NCI-H1417 (cell line): ENCODE measurements at places on chromosomes 11 and 22.

- DNase-seq: no peak
Observed at GRCh38 chr11:31847761-31848160, 36.6 kb upstream of the PAX6 start.

DNA sequence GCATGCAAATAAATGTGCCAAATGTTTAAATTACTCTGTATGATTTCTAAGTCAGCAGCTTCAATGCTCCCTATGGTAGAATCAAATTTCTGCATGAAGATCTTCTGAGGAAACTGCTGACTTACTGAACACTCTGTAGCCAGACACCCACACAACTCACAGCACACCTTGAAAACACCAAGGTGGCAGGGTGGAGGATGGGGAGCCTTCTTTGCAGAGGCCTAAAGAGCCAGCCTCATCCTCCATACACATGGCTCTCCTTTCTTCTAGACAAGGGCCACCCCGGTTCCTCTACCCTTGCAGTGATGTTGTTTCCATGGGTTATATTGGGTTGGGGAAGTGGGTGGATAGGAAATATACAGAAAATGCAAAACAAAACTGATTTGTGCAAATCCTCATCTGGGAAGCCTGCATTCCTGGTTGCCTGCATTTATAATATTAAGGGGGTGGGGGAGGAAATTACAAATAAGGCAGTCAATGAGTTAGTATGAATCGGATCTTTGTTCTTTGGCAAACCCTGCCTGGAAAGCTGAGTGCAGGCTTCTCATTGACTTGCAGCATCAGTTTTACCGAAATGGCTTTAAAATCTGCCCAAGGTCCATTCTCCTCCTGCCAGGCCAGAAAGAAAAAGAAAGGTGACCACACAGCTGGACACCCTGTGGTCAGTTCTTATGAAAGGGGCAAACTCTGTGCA is 15.8 kb upstream of the ETS1 start:
- no peak for DNase-seq

GRCh38 chr11:31664129-31664528 is 147.0 kb downstream of the PAX6 start:
- no peak for DNase-seq

DNA sequence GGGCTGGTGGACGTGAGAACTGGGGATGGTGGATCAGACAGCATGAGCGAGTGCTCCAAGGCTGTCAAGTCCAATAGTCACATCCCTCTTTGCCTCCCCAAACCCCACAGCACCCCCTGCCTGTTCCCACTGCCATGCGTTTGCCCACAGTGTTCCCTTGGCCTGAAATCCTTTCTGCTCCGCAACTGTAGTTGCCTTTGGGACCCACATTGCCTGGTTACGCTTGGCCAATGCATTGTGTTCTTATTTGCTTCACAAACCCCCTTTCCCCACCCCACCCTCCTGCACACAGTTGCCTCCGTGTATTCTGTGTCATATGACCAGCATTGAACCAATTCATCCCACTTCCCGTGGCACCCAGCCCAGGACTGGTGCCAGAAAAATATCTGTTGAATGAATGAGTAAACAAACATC is 2.1 kb upstream of the KIAA0930 start:
- peak; percentile 2 for DNase-seq

DNA sequence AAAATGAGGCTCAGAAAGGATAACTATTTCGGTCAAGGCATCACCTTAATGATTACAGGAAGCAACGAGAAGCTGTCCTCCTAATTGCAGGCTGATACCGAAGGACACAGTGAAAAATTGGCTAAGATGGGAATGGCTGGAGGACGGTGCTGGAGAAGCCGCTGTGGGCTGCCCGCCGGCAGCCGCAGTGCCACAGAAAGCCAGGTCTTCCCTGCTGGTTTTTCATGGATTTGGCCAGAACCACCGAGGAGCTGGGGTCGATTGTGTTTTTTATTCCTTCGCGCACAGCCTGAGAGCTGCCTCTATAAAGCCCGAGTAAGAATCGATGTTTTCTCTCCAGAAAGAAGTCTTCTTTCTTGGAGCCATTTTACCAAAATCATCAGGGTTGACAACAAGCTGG is 1484.2 kb downstream of the BRD1 start:
- no peak for DNase-seq

DNA sequence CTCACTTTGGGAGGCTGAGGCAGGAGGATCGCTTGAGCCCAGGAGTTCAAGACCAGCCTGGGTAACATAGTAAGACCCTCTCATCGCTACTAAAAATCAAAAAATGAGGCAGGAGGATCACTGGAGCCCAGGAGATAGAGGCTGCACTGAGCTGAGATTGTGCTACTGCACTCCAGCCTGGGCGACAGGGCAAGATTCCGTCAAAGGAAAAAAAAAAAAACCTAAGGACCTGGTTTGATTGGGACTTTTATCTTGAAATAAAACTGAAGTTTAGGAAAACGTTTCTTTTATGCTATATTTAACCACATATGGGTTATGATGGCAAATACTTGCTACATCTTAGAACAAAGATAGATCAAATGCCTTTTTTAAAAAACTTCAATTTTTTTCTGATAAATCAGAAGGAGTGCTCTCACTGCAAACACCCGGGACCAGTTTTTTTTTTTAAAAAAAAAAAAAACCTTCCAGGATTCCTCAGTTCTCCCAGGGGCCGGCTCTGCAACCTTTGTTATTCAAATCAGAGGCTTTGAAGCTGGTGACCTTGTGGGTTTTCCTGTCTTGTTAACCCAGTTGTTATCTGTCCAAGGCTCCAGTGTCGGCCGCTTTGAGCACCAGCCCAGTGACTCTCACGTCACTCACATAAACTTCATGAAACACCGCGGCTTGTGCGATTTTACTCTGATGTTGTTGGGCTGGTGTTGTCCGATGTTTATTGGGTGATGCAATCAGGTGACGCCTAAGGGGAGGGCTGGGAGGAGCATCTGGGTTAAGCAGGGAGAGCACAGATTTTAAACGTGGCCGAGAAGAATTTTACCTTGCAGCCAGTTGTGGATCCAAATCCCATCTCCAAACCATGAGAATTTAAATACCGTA is 24.7 kb upstream of the SLC22A12 start:
- peak; percentile 88 for DNase-seq

GRCh38 chr11:33773404-33773986 is 825 bp downstream of the FBXO3 start:
- DNase-seq: no peak

DNA sequence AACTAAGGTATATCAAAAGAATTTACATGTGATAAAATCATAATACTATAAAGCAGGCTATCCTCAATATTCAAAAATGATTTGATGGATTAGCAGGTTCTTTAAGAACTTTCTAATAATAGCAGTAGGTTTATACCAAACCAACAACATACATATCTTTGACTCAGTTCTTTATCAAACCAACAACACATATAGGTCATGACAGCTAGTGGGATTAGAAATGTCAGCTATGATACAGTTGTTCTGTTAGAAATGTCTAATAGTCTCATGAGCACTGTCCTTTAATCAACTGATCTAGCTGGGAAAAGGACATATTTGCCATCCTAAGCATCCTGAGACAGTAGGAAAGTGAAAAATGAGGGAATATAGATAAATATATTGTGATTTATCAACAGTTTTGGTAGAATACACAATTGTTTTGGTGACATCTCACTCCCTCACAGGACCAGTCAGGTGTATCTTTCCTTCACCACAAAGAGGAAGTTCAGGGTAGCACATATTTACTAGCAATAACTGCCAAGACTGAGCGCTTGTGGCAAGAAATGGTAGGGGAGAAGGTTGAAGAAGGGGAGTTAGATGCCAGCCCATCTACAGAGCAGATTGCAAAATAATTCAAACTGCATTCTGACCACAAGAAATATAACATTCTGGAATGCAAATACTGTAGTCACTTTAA is 90.8 kb upstream of the APOA1 start:
- no peak for DNase-seq

DNA sequence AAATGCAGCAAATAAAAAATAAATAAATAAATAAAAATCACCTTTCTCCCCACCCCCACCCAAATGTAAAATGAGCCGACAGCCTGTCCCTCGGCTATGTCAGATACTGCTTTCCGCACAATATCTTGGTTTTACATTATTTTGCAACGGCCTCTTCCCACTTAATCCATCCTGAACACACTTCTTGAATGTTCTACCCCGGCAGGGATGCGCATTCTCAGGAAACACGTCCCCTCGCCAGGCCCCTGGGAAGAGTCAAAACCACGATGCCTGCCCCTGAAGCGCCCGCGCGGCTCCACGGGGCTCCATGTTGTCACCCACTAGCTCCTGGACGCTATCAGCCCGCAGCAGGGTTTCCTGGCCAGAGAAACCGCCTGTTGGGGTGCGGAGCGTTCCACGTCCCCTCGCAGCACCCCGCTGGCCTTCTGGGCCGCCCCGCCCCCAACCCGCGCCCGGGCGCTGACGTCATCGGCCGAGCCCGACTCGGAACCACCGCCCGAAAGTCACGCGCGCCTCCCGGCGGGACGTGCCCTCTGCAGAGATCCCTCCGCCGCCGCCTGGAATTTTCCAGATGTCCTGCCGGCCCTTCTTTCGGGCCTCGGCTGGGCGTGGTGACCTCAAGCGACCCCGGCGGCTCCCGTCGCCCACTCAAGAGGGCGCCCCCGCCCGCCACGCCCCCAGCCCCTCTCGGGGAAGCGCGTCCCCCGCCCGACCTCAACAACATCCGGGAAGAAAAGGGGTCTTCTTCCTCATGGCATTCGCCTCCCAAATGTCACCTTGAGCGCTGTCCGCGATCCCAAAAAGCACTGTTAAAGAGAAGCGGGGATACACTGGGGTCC is 585 bp upstream of the NEAT1 start:
- DNase-seq: peak; percentile 94

DNA sequence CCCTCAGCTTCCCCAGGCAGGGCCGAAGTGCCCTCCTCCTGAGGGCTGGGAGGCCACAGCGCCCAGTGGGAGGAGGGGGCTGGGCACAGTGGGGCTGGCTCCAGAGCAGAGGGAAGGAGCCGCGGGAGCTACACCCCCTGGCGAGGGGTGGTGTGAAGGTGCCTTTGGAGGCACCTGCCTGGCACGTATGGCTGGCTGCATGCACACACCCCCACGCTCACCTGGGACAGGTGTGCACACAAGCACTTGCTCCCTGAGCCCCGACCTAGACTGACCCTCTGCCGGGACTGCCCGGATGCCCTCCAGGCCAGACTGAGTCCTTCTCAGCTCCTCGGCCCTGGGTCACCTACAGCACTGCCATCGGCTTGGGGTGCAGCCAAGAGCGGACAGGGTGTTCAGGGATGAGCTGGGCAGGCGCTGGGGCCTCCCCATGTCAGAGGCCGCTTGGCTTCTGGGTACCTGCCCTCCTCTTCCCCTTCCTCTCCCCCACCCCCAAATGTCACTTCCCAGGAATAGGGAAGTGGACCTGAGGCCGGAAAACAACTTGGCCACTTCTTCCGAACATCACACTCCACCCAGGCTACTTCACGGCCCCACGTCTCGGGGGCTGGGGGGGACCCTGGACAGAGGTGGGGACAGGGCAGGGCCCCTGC is 7.4 kb upstream of the PIM3 start:
- no peak for DNase-seq

DNA sequence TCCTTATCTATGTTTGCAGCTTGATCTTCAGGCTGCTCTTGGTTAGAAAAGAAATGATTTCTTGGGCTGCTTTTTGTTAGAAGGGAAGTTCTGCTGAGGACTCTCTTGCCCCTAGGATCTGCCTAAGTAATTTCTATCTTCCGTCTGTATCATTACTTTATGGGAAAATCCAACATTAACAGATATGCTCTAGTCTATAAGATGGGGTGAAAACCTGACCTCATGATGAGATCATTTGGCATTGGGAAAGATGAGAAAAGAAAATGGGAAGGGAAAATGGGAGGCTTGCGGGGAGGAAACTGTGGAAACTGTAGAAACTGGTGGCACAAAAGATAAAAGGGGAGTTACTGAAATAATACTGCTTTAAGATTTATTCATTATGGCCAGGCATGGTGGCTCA is 63.6 kb downstream of the FDX1 start:
- DNase-seq: no peak

DNA sequence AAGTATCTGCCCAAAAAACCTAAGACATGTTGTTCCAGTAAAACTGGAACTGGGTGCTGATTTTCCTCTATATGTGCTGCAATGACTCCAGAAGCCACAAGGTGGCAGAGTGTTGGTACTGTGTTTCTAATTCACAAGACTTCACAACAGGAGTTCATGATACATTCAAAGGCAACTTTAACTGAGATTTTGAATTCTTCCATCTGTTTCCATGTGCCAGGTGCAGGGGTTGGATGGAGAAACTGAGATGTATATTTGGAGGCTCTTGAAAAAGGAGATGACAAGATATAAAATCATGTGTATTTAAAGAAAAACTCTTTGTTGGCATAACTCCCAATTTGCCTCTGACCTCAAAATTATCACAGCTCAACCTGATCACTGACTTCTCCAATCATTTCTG is 1098.6 kb upstream of the CCDC90B start:
- peak; percentile 77 for DNase-seq

GRCh38 chr11:64382047-64382446 is 23.1 kb downstream of the RPS6KA4 start:
- DNase-seq: no peak

DNA sequence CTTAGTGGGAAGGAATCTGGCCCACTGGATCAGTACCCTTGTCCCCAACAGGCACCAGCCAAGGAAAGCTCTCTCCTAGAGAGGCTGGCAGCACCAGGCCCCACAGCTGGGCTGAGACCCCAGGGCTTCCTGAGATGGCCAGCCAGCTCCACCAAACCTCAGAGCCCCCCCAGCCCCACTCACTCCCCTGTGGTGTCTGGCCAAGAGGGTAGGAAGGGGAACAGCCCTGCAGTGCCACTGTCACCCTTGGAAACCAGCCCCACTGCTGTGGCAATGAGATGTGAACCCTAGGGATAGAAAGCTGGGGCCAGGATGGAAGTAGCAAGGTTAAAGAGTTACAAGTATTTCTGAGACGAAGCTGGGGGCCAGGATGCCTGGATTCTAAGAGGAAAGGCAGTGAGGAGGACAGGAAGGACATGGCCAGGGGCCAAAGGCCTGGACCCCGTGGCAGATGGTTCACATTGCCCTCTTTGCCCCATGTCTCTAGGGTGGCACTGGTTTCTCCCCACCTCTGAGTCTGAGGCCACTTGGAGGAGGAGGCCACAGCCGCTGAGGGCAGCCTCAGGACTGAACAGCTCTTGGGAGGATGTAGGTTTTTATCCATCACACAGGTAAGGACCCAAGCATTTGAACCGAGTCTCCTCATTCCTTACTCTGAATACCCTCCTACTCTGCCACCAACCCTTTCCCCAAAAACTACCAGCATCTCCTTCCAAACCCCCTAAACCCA is 28.8 kb downstream of the NRXN2 start:
- no peak for DNase-seq

DNA sequence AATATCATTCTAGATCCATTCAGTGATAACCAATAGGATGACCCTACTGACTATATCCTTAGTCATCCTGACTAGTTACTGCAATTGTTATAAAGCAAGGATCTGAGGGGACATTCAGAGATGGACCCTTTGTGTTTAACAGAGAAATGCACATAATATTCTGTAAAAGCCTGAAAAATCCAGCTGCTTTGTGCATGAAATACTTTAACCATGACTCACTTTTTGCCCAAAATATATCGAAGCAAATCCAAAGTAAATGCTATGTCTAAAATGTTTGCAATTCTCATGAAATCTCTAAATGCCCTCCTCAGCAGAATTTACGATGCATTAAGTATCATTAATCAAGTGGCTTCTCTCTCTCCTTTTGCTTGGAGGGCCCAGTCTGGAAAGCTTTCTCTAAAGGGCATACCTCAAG is 178.8 kb upstream of the MTMR2 start:
- no peak for DNase-seq
